ENCODE measurements at places on chromosomes 6 and 20. TPM values are rescaled to one million over a fixed set of nuclear protein-coding genes. Genes with fewer than 3 reads are reported as not detected.

- H3K27ac ChIP-seq, result no peak overlapping the region
- H3K36me3 ChIP-seq, result no peaks in the 10 kb centered on the region
- no peaks in the 10 kb centered on the region for H3K27me3 ChIP-seq
- DNase-seq, result no peak
- no peaks in the 10 kb centered on the region for H3K4me1 ChIP-seq
Observed at GRCh38 chr6:166771701-166772100, 144.7 kb upstream of the RPS6KA2 start.

GRCh38 chr6:117546674-117547073 is 55.6 kb downstream of the GOPC start:
- H3K36me3 ChIP-seq, result peaks cover 2% of the 10 kb centered on the region
- DNase-seq, result no peak
- H3K27me3 ChIP-seq, result no peaks in the 10 kb centered on the region
- no peaks in the 10 kb centered on the region for H3K4me1 ChIP-seq

- peak; percentile 20 for DNase-seq
- H3K27me3 ChIP-seq, result no peaks in the 10 kb centered on the region
- H3K4me3 ChIP-seq, result no peak overlapping the region
- no peaks in the 10 kb centered on the region for H3K36me3 ChIP-seq
Observed at GRCh38 chr6:136927292-136927691, 5.2 kb downstream of the SLC35D3 start.

- no peaks in the 10 kb centered on the region for H3K36me3 ChIP-seq
- DNase-seq, result no peak
- H3K27ac ChIP-seq, result no peak overlapping the region
- H3K27me3 ChIP-seq, result no peaks in the 10 kb centered on the region
- no peak overlapping the region for H3K4me3 ChIP-seq
Observed at GRCh38 chr6:72466971-72467566, 154.8 kb upstream of the KCNQ5 start.

GRCh38 chr20:51928931-51929330 is 126.6 kb upstream of the SALL4 start:
- no peaks in the 10 kb centered on the region for H3K27me3 ChIP-seq
- no peaks in the 10 kb centered on the region for H3K4me1 ChIP-seq
- no peaks in the 10 kb centered on the region for H3K36me3 ChIP-seq
- H3K27ac ChIP-seq, result no peak overlapping the region
- no peak overlapping the region for H3K4me3 ChIP-seq

The SLC12A5 gene
- not detected for total RNA-seq

GRCh38 chr6:102812242-102812641 is 1418.7 kb downstream of the GRIK2 start:
- H3K36me3 ChIP-seq, result no peaks in the 10 kb centered on the region
- no peak overlapping the region for H3K27ac ChIP-seq
- H3K4me1 ChIP-seq, result no peaks in the 10 kb centered on the region
- H3K27me3 ChIP-seq, result no peaks in the 10 kb centered on the region
- no peak for DNase-seq

The FOXF2 gene
- not detected for total RNA-seq

The RIPOR3 gene
- total RNA-seq, result 2.3 TPM

GRCh38 chr6:136102991-136103688 is 147.0 kb downstream of the MTFR2 start:
- no peak for DNase-seq
- H3K4me3 ChIP-seq, result no peak overlapping the region
- no peak overlapping the region for H3K27ac ChIP-seq
- H3K27me3 ChIP-seq, result no peaks in the 10 kb centered on the region

DNA sequence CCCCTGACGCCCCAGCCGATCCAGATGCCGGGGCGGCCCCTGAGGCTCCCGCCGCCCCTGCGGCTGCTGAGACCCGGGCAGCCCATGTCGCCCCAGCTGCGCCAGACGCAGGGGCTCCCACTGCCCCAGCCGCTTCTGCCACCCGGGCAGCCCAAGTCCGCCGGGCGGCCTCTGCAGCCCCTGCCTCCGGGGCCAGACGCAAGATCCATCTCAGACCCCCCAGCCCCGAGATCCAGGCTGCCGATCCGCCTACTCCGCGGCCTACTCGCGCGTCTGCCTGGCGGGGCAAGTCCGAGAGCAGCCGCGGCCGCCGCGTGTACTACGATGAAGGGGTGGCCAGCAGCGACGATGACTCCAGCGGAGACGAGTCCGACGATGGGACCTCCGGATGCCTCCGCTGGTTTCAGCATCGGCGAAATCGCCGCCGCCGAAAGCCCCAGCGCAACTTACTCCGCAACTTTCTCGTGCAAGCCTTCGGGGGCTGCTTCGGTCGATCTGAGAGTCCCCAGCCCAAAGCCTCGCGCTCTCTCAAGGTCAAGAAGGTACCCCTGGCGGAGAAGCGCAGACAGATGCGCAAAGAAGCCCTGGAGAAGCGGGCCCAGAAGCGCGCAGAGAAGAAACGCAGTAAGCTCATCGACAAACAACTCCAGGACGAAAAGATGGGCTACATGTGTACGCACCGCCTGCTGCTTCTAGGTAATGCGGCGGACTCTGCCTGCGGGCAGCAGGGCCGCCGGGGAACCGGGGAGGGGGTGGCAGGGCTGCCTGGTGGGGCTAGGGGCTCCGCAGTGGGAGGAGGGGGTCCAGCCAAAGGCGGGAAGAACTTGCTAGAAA is 2.3 kb downstream of the GNAS start:
- no peaks in the 10 kb centered on the region for H3K36me3 ChIP-seq
- DNase-seq, result no peak
- peaks cover 11% of the 10 kb centered on the region for H3K27me3 ChIP-seq
- H3K4me1 ChIP-seq, result peaks cover 28% of the 10 kb centered on the region
- H3K4me3 ChIP-seq, result no peak overlapping the region

DNA sequence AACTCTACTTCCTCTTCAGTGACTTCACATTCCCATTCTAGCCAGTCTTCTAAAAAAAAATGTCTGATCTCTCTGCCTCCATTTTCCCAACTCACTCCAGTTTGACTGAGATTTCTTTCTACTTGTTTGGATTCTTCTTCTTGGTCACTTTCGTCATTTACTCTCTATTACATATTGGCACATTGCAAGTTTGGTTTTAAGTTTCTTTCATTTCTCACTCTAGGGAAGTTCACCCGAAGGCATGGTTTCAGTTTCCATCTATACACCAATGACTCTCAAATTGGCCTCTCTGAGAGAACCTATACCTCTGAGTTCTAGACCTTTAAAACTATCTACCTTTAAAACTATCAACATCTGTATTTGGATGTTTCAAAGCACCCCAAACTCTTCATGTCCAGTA is 51.3 kb downstream of the CD109 start:
- no peaks in the 10 kb centered on the region for H3K36me3 ChIP-seq
- H3K27me3 ChIP-seq, result no peaks in the 10 kb centered on the region
- no peak overlapping the region for H3K4me3 ChIP-seq
- no peaks in the 10 kb centered on the region for H3K4me1 ChIP-seq
- DNase-seq, result no peak

DNA sequence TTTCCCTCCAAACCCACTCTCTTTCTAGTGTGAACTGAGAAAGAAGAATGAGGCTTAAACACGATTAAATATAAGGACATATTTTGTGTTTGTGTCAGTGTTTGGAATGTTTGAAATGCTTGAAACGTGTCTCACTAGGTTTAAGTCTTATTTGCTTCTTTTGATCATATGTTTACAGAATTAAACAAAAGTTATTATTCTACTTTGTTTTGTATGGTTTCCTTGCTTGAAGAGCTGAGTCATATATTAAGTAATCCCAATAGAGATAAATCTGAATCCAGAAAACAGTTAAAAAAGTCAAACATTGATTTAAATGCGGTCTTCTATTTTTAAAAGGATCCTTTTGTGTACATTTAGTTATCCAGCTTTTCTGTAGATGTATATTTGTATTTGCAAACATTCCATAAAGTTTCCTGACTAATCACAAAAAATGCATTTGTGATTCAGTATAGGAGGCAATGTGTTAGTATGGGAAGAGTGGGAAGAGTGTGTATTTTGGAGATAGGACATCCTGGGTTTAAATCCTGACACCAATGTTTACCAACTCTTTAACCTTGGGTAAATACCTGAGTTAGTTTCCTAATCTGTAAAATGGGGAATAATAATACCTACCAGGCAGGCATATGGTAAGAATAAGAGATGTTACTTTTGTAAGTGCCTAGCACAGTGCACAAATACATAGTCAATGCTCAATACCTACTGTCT is 72.9 kb downstream of the TSBP1 start:
- H3K36me3 ChIP-seq, result no peaks in the 10 kb centered on the region
- DNase-seq, result no peak
- H3K27me3 ChIP-seq, result no peaks in the 10 kb centered on the region

- H3K36me3 ChIP-seq, result no peaks in the 10 kb centered on the region
- no peak overlapping the region for H3K27ac ChIP-seq
- H3K4me1 ChIP-seq, result no peaks in the 10 kb centered on the region
- no peaks in the 10 kb centered on the region for H3K27me3 ChIP-seq
- H3K4me3 ChIP-seq, result no peak overlapping the region
Observed at GRCh38 chr6:164163239-164163638, 748.7 kb downstream of the QKI start.

- no peak for DNase-seq
- H3K4me3 ChIP-seq, result no peak overlapping the region
- H3K36me3 ChIP-seq, result no peaks in the 10 kb centered on the region
- H3K27ac ChIP-seq, result no peak overlapping the region
Observed at GRCh38 chr6:139778688-139779087, 404.2 kb upstream of the CITED2 start.

The TFAP2B gene
- not detected for total RNA-seq

DNA sequence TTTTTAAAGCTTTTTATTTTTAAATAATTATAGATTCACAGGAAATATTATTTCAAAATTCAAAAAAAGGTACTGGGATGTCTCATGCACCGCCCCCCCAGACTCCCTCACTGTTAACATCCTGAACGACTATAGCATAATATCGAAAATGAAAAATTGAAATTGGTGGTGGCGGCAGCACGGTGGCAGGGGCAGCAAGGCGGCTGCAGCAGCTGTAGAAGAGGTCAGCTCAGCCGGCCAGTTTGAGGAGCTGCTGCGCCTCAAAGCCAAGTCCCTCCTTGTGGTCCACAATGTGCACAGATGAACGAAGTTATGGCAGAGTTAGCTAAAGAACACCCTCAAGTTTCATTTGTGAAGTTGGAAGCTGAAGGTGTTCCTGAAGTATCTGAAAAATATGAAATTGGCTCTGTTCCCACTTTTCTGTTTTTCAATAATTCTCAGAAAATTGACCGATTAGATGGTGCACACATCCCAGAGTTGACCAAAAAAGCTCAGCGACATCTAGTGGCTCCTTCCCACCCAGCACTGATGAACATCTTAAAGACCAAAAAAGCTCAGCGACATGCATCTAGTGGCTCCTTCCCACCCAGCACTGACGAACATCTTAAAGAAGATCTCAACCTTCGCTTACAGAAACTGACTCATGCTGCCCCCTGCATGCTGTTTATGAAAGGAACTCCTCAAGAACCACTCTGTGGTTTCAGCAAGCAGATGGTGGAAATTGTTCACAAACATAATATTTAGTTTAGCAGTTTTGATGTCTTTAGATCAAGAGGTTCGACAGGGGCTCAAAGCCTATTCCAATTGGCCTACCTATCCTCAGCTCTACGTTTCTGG is 100.8 kb downstream of the FAM217A start:
- no peaks in the 10 kb centered on the region for H3K27me3 ChIP-seq
- no peak overlapping the region for H3K4me3 ChIP-seq
- no peaks in the 10 kb centered on the region for H3K36me3 ChIP-seq
- no peak for DNase-seq

The SNAP91 gene
- total RNA-seq, result 1.3 TPM

DNA sequence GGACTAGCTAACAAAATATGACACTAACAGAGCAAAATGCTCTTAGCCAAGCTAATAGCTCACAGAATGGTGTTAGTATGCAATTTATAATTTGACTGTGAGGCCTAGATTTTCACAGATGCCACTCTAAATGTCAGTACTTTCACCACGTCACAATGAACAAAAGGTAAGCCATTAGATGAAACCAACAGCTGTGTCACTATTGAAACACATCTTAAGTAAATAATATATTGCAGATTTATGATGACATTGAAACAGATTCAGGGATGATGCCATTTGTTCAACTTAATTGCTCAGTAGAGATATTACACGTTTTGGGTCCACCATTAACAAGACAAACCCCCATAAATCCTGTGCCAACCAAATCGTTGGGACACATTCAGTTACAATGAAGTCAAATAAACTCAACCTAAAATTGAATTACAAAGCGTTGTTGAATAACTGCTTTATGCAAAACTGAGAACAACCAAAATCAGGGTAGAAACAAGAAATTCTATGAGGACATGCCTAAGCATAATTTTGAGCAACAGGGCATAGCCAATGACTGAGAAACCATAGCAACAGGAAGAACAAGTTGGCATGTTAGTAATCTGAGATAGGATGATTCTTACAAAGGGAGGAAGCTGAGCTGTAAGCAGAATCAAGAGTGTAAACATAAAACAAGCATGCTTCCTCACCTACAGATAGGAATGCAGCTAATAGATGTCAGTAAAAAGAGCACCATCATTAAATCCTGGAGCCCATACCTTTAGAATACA is 85.6 kb upstream of the KHDRBS2 start:
- H3K4me3 ChIP-seq, result no peak overlapping the region
- no peak overlapping the region for H3K27ac ChIP-seq
- H3K36me3 ChIP-seq, result no peaks in the 10 kb centered on the region
- no peak for DNase-seq
- H3K27me3 ChIP-seq, result no peaks in the 10 kb centered on the region

DNA sequence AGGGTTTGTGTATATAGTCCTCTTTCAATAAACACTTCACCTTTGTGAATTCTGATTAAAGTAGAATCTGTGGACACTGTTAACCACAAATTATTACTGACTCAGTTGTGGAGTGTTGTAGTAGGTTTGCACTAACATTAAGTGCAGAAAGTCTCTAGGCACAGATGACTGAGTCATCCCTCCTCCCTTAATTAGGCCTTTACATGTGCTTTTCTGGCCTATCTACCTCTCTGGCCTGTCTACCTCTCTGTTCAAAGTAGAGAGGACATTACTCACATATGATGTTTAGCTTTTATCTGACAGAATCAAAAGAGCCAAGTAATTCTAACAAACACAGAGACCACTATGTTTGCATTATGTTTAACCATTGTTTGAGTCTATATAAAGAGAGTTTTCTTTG is 783.0 kb downstream of the TENT5A start:
- H3K4me1 ChIP-seq, result no peaks in the 10 kb centered on the region
- no peak for DNase-seq
- no peaks in the 10 kb centered on the region for H3K27me3 ChIP-seq
- H3K27ac ChIP-seq, result no peak overlapping the region
- no peak overlapping the region for H3K4me3 ChIP-seq

DNA sequence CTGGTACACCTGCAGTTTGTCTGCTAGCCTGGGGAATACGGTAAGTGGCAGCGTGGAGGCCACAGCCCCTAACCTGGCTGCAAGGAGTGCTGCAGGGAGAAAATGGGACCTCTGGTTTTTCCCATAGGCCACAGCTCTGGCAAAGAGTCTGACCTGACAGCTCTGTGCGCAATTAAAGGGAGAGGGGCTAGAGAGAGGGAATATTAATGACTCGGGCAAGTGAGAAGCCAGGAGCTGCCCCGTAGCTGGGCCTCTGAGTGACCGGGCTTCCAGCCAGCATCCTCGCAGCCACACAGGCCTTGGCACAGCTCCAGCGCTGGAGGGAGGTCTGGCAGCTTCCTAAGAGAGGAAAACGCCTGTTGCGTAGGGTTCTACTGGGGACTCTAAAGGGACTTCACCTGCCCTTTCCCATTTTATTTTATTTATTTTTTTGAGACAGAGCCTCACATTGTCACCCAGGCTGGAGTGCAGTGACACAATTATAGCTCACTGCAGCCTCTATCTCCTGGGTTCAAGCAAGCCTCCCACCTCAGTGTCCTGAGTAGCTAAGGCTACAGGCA is 18.2 kb upstream of the OCSTAMP start:
- H3K27me3 ChIP-seq, result no peaks in the 10 kb centered on the region
- H3K36me3 ChIP-seq, result no peaks in the 10 kb centered on the region
- no peak overlapping the region for H3K4me3 ChIP-seq
- no peak overlapping the region for H3K27ac ChIP-seq
- peaks cover 19% of the 10 kb centered on the region for H3K4me1 ChIP-seq

The APOBEC2 gene
- total RNA-seq, result 4.0 TPM

The GRM1 gene
- total RNA-seq, result not detected

The TFAP2A gene
- not detected for total RNA-seq
